ENCODE measurements at places on chromosomes 5 and 9. TPM values are rescaled to one million over a fixed set of nuclear protein-coding genes. Genes with fewer than 3 reads are reported as not detected.

The TLX3 gene
- total RNA-seq: not detected

The SLC27A6 gene
- total RNA-seq: 0.06 TPM

The CTXN3 gene
- not detected for total RNA-seq

The DRD1 gene
- 0.48 TPM for total RNA-seq

The CCDC171 gene
- total RNA-seq: 0.50 TPM

The GPX8 gene
- 36.3 TPM for total RNA-seq

The NDOR1 gene
- total RNA-seq: 21.6 TPM

The PCDHGB1 gene
- total RNA-seq: 2.0 TPM

The MARVELD2 gene
- 2.0 TPM for total RNA-seq

The CCL28 gene
- total RNA-seq: 0.18 TPM

The SMIM33 gene
- not detected for total RNA-seq

All from A549 treated with CORT108297 at 1 μM for 4 hours (cell line).